ENCODE measurements at places on chromosomes 11 and 22. TPM values are rescaled to one million over a fixed set of nuclear protein-coding genes. Genes with fewer than 3 reads are reported as not detected.
A peak's percentile ranks its signal among the peaks of the same experiment; 100 is the strongest.

GRCh38 chr11:824942-825341 is 2.8 kb upstream of the CRACR2B start:
- DNase-seq, result no peak

DNA sequence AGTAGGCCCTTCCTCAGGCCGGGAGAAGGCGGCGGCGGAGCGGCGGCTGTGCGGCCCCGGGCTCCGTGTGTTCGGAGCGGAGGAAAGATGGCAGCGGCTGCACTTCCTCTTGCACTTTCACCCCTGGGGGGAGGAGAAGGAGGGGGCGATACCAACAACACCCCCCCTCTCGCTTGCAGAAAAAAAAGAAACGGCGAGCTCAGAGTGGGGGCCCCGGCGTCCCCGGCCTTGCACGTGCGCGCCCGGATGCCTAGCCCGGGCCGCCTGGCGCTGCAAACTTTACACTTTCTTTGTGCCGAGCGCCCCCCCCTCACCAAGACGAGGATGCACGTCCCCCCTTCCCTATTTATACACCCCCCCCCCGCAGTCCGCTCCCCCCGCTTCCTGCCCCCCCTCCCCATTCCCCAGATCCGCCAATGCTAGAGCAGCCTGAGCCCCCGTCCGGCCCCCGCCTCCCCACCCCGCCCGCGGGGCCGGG is at the start of gene PATZ1:
Gene PATZ1, minus strand, starts transcription at position 92 of the 478 bp plus-strand sequence. CDS start 744 bp downstream, outside the sequence.
- DNase-seq, result peak; percentile 86

DNA sequence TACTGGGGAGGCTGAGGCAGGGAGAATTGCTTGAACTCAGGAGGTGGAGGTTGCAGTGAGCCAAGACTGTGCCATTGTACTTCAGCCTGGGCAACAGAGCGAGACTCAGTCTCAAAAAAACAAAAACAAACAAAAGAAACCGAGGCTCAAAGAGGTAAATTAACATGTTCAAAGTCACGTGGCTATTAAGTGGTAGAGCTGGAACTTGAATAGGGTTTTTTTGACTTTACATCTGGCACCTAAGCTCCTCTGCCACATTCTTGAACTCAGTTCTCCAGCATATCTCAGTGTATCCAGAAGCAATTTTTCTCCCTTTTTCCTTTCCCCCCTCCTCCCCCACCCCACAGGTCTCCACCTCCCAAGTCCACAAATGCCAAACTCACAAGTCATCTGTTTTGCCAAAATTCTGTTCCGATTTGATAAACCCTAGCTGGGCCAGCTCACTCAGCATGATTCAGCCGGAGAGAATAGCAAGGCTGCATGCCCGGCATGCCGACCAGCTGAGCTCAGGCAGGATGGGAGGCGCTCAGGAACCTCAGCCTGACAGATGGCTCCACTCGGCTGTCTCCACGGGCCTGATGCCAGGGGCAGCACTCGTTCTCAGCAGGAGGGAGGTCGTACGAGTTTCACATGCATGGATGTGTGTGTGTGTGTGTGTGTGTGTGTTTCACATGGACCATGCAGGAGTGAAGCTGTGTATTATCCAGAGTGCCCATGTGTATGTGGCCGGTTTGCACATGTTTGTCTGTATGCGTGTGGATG is 63.2 kb upstream of the RRAS2 start:
- peak; percentile 83 for DNase-seq

GRCh38 chr11:104623518-104623917 is 274.7 kb downstream of the CASP12 start:
- DNase-seq, result no peak

DNA sequence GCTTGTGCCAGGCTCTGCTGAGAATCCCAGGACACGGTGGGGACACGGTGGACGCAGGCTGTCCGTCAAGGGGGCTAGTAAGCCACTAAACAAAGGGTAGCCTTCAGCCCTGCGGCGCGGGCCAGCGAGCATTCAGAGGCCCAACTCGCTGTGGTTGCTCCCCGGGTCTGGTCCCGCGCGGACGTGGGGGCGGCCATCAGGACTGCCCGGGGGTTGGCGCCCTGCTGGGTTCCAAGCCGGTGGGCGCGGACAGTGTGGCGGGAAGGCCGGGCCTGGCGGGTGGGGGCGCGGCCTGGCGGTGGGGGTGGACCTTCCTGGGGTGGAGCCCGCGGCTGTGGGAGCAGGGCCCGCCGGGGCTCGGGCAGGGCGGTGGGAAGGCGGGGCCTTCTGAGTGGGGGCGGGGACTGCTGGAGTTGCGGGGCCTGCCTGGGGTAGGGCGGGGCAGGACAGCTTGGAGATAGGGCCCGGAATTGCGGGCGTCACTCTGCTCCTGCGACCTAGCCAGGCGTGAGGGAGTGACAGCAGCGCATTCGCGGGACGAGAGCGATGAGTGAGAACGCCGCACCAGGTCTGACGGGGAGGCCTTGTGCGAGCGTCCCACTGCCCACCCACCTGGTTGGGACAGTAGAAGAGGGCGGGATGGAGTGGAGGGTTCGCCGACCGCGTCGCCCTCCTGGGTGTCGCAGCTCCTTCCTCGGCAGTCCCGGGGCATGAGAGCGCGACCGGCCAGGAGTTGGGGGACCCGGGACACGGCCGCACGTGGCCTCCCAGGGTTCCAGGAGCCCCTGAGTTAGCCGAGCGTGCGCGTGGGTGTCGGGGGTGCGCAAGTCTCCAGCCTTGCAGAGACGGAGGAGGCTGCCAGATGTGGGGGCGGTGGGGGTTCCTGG is at the start of gene SERHL2:
Gene SERHL2, plus strand, starts transcription at position 482 of the 887 bp plus-strand sequence. Its CDS starts 65 bp downstream, at position 547.
- peak; percentile 93 for DNase-seq

DNA sequence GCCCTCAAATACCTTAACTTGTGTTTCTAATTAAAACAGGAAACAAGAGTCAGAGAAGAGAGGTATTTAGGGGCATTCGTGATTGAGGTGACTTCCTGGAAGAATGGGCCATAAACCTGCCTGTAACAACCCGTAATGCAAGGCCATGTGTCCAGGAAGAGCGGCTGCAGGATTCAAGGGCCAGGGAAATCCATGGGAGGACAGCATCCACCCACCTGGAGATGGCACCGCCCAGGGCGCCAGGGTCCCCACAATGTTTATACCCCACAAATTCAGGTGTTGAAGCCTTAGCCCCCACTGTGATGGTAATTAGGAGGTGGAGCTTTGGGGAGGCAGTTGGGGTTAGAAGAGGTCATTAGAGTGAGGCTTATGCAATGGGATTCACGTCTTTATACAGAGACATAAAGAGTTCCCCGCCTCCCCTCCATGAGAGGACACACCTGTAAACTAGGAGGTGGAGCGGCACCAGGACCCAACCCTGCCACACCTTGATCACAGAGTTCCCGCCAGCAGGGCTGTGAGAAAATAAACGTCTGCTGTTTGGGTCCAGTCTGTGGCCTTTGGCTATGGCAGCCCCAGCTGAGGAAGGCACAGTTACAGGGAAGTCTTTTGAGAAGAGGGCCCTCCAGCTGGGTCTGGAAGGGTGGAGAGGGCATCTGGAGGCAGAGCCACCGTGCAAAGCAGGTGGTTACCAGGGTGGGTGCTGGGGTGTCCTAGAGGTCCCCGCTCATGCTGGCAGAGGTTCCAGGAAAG is 1394.3 kb downstream of the TBC1D22A start:
- no peak for DNase-seq

GRCh38 chr11:125777309-125777708 is 1.3 kb downstream of the PATE2 start:
- DNase-seq, result no peak

- DNase-seq, result no peak
Measured at GRCh38 chr11:121547574-121547973, 94.8 kb upstream of the SORL1-AS1 start.

- no peak for DNase-seq
Measured at GRCh38 chr22:38774496-38775166, 18.8 kb upstream of the SUN2 start.

Gene YAP1
- 15.2 TPM for polyA plus RNA-seq

Gene GSTT2B
- polyA plus RNA-seq, result 19.9 TPM

Gene SUSD2
- 3.5 TPM for polyA plus RNA-seq

Gene OR51A4
- not detected for polyA plus RNA-seq

Measured in heart left ventricle (tissue), 16 donors.